Body of pancreas (tissue), 4 donors: ENCODE measurements at places on chromosomes 13 and 19. TPM values are rescaled to one million over a fixed set of nuclear protein-coding genes. Genes with fewer than 3 reads are reported as not detected.
A peak's percentile ranks its signal among the peaks of the same experiment; 100 is the strongest.

TTC9B gene
- not detected for total RNA-seq

ZNF296 gene
- total RNA-seq = not detected

SIGLEC11 gene
- total RNA-seq = 1.3 TPM

GRCh38 chr19:13430790-13431582, 75.3 kb downstream of the CACNA1A start:
- peak; percentile 29 for DNase-seq
- H3K27ac ChIP-seq = no peak overlapping the region
- H3K36me3 ChIP-seq = no peaks in the 10 kb centered on the region
- H3K4me1 ChIP-seq = no peaks in the 10 kb centered on the region

DNA sequence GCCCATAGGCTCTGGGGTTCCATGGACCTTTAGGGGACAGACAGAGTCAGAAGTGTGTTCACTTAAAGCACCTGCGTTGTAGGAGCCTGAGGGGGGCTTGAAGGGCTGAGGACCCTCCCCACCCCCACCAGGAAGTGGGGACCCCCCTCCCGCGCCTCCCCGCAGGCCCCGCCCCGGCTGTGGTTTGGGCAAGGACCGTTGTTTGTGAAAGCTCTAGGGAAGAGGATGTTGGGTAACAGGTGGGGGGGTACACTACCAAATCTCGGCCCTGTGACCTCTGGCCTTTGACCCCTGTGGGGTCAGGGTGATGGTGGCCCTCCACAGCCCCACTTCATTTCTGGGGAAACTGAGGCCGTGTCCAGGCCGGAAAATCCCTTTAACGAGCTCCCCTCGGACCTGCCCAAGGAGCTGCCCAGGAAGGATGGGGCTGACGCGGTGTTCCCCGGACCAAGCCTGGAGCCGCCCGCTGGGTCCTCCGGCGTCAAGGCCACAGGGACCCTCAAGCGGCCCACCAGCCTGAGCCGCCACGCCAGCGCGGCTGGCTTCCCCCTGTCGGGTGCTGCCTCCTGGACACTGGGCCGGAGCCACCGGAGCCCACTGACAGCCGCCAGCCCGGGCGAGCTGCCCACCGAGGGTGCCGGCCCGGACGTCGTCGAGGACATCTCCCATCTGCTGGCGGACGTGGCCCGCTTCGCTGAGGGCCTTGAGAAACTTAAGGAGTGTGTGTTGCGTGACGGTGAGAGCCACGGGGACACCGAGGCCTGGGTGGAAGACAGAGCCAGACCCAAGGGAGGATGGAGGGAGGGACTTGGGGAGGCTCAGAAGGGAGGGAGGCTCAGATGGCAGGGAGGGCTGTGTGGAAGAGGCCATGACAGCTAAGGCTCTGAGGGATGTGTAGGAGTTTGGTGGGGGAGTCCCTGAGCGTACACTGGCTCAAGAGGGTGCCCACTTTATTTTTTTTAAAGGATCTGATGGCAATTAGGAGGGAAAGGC, 1.3 kb downstream of the ARHGAP45 start:
- no peak overlapping the region for H3K4me3 ChIP-seq
- H3K27me3 ChIP-seq = no peaks in the 10 kb centered on the region
- H3K36me3 ChIP-seq = no peaks in the 10 kb centered on the region
- peaks cover 49% of the 10 kb centered on the region for H3K4me1 ChIP-seq
- no peak overlapping the region for H3K27ac ChIP-seq

- no peak overlapping the region for H3K4me3 ChIP-seq
- DNase-seq = peak; percentile 65
- H3K4me1 ChIP-seq = peaks cover 33% of the 10 kb centered on the region
- H3K36me3 ChIP-seq = no peaks in the 10 kb centered on the region
- H3K27me3 ChIP-seq = no peaks in the 10 kb centered on the region
These were observed 75.2 kb upstream of the MCF2L start for GRCh38 chr13:112893570-112894422.

DNA sequence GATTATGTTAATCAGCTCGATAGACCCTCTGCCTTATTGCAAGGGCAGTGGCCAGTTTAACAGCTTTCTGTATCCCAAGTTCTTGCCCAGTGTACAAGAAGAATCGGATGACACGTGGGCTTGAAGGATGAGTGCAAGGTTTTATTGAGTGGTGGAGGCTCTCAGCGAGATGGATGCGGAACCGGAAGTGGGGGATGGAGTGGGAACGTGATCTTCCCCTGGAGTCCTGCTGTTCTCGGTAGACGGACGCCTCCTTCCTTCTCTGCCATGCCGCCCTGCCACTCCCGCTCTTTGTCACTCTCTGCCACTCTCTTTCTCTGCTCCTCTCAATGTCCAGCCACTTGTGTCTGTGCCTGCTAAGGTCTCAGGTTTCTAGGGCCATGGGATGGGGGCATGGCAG, 21.0 kb downstream of the RFXAP start:
- no peaks in the 10 kb centered on the region for H3K36me3 ChIP-seq
- no peak overlapping the region for H3K27ac ChIP-seq
- no peak for DNase-seq
- H3K4me3 ChIP-seq = no peak overlapping the region
- peaks cover 4% of the 10 kb centered on the region for H3K4me1 ChIP-seq

- no peak for DNase-seq
- peaks cover 16% of the 10 kb centered on the region for H3K4me1 ChIP-seq
- H3K27me3 ChIP-seq = no peaks in the 10 kb centered on the region
- H3K36me3 ChIP-seq = no peaks in the 10 kb centered on the region
- no peak overlapping the region for H3K27ac ChIP-seq
These were observed 2.5 kb upstream of the FBXL3 start for GRCh38 chr13:77029436-77029835.

- H3K27me3 ChIP-seq = no peaks in the 10 kb centered on the region
- no peak for DNase-seq
- no peak overlapping the region for H3K27ac ChIP-seq
- peaks cover 6% of the 10 kb centered on the region for H3K4me1 ChIP-seq
- H3K4me3 ChIP-seq = no peak overlapping the region
These were observed 115.0 kb downstream of the COG6 start for GRCh38 chr13:39770221-39771090.

DNA sequence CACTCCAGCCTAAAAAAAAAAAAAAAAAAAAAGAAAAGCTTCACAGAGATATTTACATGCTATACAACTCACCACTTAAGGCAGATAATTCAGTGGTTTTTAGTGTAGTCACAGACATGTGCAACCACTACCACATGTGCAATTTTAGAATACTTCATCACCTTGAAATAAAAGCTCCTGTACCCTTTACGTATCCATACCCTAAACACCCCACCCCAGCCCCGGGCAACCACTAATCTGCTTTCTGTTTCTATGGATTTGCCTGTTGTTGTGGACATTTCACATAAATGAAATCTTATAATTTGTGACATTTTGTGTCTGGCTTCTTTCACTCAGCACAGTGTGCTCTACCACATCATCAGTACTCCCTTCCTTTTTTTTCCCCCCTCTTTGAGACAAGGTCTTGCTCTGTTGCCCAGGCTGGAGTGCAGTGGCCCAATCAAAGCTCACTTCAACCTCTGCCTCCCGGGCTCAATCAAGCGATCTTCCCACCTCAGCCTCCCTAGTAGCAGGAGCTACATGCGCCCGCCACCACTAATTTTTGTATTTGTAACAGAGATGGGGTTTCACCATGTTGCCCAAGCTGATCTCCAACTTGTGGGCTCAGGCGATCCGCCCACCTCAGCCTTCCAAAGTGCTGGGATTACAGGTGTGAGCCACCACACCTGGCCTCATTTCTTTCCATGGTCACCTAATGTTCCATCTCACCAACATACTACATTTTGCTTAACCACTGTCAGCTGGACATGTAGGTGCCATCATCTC, 4.0 kb downstream of the DDX39A start:
- no peaks in the 10 kb centered on the region for H3K27me3 ChIP-seq
- H3K4me1 ChIP-seq = peaks cover 25% of the 10 kb centered on the region
- peaks cover 11% of the 10 kb centered on the region for H3K36me3 ChIP-seq

DNA sequence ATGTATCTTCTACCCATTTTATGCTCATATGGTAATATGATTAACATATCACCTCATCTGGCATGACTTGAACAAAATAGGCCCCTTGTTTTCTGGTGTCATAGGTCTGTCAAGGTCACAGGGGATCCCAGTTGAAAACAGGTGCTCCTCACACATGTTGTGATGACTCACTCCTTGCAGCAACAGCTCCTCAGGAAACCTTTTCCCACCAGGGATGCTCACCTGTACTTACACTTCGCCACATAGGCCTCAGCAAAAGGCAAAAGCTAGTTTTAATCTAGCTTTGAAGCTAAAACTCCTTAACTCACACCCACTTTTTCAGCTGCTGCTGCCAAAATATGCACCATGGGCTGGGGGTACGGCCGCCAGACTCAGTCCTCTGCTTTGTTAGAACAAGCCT, 110.0 kb upstream of the SOX21 start:
- no peaks in the 10 kb centered on the region for H3K4me1 ChIP-seq
- DNase-seq = no peak
- no peaks in the 10 kb centered on the region for H3K27me3 ChIP-seq
- H3K27ac ChIP-seq = no peak overlapping the region
- H3K36me3 ChIP-seq = no peaks in the 10 kb centered on the region
- no peak overlapping the region for H3K4me3 ChIP-seq

DNA sequence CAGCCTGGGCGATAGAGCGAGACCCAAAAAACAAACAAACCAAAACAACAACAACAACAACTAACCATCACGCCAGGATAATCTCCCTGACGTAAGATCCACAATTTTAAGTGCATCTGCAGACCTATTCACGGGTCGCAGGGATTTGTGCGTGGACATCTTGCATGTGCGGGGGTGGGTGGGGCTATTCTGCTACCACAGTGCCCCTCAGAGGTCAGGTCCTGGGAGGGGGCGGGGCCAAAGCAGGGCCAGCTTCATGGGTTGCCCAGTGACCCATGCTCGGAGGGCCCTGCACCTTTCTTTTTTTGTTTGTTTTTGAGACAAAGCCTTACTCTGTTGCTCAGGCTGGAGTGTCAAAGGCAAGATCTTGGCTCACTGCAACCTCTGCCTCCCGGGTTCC, 2.6 kb upstream of the CDC42EP5 start:
- H3K36me3 ChIP-seq = no peaks in the 10 kb centered on the region
- H3K27me3 ChIP-seq = no peaks in the 10 kb centered on the region
- DNase-seq = no peak
